NCI-H774 (cell line): ENCODE measurements at places on chromosomes 13 and 19.

DNA sequence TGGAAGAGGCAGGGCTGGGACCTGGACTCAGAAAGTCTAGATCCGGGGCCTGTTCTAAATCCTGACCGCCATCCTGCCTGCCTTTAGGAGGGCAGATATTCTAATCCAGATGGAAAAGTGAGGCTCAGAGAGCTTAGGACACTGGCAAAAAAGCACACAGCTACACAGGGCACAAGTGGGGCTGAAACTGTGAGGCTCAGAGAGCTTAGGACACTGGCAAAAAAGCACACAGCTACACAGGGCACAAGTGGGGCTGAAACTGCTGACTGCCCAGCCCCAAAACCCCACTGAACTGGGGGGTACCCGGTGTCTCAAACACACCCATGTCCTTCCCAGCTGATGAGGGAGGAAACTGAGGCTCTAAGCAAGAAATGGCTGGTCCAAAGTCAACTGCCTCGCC lies 2.0 kb downstream of the AKT1S1 start:
- no peak for DNase-seq

DNA sequence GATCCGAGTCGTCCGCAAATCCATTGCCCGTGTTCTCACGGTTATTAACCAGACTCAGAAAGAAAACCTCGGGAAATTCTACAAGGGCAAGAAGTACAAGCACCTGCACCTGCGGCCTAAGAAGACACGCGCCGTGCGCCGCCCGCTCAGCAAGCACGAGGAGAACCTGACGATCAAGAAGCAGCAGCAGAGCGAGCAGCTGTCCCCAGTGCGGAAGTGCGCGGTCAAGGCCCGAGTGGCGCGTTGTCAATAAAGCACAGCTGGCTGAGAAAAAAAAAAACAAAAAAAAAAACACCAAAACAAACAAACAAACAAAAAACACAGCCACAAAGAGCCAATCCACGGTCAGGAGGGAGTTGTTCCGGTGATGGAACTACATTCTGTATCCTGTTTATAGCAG lies 4.7 kb upstream of the GNA15 start:
- DNase-seq = no peak

DNA sequence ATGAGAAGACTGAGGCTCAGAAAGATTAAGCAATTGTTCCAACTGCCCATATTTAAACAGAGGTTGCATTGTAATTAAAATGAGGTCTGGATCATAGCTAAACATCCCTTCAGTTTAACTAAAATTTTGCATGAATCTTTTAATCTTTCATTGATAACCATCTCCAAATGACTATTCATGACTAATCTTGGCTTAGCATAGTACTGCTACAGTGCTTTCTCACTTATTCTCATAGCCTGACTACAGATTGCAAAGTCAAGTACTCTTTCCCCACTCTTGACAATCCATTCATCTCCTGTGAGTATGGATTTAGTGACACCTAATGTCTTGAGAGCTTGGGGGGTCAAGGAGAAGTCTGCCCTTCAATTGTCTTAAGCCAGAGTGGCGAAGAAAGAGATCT lies 258.4 kb downstream of the RFC3 start:
- DNase-seq = no peak

GRCh38 chr19:39825093-39825463 lies 8.9 kb downstream of the DYRK1B start:
- no peak for DNase-seq

- DNase-seq = no peak
Measured at GRCh38 chr13:79990048-79990447, 350.9 kb downstream of the SPRY2 start.

DNA sequence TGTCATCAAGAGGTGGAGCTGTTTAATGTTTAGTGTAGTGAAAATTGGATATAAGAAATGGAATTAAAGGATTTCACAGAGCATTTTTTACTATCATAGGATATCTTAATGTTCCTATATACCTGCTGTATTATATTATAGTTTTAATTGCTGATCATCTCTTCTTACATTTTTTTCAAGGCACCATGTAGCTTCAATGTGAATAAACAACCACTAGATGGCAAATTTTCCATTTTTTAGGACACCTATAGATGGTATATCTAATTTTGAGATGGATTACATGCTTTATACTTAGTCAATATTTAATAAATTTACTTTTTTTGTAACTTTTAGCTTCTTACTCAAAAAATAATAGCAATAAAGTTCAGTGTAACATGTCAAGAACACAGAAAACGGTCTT lies 9.0 kb upstream of the ATXN8OS start:
- no peak for DNase-seq

DNA sequence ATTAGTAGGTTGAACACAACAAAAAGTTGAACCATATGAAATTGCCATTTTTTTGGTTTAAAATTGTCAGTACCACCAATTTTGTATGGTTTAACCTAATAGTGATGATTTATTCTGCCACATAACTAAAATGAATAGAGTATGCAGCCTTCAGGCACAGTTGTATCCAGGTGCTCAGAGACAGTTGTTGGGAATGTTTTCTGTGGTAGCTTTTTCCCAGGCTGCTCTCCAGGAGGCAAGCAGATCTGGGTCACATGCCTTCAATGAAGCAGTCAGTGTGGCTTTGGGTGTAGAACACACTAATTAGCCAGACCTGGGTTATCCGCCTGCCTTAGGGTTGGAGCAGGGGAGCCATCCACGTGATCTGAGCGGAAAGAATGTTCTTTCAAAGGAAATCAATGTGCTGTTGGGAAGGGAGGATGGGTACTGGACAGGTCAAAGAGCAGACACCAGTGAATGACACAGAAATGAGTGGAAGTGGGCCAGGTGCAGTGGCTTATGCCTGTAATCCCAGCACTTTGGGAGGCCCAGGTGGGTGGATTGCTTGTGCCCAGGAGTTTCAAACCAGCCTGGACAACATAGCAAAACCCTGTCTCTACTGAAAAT lies 28.6 kb downstream of the MARK4 start:
- DNase-seq = no peak

DNA sequence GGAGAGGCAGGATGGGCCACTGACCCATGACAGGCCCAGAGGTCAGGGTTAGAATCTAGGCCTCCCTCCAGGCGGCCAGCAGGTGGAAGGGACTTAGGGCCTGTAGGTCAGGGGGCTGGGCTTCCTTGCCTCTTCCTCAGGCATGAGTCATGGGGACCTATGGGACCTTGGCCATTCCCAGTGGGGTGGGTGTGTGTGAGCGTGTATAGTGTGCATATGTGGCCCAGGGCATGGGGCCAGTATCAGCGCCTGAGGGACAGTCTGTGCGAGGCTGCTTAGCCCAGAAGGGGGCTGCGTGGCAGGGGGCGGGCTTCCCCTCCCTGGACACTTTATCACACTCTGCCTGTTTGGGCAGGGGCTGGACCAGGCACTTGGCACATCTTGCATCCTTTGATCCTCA lies 13.3 kb downstream of the KCTD15 start:
- no peak for DNase-seq

DNA sequence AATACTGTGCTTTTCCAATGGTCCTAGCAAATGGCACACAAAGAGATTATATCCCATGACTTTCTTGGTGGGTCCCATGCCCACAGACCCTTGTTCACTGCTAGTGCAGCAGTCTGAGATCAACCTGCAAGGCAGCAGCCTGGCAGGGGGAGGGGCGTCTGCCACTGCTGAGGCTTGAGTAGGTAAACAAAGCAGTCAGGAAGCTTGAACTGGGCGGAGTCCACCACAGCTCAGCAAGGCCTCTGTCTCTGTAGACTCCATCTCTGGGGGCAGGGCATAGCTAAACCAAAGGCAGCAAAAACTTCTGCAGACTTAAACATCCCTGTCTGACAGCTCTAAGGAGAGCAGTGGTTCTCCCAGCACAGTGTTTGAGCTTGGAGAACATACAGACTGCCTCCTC lies 82.9 kb downstream of the ZNF737 start:
- no peak for DNase-seq

GRCh38 chr13:35499196-35499662 lies 22.7 kb upstream of the MAB21L1 start:
- DNase-seq = peak; percentile 73

DNA sequence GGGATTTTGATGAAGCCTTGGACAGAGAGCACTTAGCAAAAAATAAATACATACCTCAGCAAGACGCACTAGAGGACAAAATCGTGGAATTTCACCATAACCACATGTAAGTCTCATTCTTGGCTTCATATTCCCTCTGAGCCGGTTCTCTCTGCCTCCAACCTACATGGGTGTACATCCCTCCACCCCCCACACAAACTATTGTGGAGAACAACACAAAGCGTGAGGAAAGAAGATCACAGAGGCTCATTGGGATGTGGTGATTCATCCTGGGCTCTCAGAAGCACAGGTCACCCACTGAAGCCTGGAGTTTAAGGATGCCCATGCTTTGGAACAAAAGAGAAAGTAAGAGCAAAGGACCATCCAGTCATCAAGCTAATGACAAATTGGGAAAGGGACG lies 192.2 kb downstream of the STK24 start:
- no peak for DNase-seq

DNA sequence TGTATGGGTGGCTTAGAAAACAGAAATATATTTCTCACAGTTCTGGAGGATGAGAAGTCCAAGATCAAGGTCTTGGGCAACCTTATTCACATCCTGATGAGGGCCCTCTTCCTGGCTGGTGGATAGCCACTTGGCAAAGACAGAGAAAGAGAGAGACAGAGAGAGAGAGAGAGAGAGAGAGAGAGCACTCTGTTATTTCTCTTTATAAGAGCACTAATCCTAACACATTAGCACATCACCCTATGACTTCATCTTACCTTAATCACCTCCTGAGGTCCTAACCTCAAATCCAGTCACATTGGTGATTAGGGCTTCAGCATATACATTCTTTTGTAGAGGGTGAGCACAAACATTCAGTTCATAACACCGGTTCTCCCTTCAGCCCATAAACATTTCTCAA lies 430.3 kb downstream of the EFNB2 start:
- no peak for DNase-seq

DNA sequence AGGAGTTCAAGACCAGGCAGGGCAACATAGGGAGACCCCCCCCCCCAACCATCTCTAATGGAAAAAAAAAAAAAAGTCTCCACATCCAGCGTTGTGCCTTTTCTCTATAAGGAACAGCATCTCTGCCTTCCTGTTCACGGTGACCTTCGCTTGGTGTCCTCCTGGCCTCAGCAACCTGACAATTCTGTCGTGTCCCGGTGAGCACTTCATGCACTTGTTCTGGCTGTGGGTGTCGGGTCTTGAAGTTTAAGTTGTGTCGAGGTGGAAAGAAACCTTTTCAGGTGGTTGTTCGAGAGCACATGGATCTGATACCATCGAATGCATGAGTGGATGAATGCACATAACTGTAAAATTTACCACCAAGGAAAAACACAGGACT lies 594 bp downstream of the ZNF559 start:
- DNase-seq = no peak

DNA sequence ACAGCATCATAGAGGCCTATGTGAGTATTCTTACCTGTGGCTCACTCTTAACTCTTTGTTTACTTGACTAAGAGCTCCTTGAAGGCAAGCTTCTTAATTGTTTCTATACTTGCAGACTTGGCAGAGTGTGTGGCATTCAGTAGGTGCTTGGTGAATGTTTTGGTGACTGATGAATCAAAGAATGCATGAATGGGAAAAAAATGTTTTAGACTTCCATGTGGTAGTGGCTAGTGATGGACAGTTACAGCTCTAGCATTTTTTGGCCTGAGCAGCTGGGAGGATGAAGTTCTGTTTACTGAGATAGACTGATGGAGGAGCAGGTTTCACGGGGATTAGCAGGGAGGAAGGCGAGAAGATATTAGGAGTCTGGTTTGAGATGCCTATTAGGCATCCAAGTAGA lies 13.6 kb downstream of the HAS1 start:
- DNase-seq = no peak

DNA sequence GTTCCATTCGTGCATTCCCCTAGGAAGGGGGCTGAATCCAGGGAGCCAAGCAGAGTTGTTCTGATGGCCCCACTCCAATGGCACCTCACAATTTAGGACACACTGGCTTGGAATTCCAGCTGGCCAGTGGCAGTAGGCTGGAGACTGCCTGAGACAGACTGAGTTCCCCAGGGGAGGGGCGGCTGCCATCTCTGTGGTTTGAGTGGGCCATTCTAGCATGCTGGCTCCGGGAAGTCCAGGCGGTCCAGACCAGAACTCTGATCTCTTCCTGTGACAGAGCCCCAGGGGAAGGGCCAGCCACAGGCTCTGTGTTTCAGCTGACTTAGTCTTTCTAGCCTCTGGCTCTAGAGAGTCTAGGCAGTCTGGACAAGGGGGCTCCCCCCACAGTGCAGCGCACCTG lies 29.5 kb upstream of the SLC7A1 start:
- no peak for DNase-seq

DNA sequence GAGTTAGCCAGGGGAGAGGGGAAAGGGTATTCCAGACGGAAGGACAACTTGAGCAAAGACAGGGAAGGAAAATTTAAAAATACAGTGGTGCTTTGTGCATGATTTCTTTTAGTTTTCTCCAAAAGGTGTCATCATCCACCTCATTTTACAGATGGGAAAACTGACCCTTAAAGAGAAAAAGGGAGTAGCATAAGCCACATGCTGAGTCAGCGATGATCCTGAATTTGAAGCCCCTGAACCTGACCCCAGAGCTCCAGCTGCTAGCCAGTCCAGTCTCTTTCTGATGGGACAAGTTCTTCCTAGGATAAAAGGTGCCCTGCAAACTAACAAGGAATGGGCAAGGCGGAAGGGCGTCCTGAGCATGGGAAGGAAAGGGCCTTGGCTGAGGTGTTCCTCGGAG lies 10.3 kb downstream of the CABP5 start:
- DNase-seq = no peak

DNA sequence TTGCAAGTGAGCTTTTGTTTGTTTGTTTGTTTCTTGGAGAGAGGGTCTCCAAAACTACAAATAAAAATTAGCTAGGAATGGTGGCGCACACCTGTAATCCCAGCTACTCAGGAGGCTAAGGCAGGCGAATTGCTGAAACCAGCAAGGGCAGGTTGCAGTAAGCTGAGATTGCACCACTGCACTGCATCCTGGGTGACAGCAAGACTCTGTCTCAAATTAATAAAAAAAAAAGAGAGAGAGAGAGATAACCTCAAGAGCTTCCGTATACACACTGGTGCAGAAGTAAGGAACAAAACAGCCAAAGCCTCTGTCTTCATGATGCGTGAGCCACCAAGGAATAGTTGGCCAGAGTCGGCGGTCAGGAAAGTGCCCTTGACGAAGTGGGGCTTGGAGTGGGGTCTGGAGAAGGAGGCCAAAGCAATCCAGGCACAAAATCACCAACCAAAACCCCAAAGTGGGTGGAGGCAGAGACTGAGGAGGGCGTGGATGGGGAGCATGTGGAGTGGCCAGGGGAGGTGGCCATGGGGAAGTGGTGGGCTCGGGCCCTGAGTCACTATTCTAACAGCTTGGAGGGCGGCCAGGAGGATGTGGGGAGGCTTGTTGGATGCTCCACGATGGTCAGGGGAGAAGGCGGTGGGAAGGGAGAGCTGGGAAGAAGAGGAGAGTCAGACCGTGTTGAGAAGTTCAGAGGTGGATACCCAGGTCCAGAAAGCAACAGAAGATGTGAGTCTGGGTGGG lies 21.2 kb upstream of the TOMM40 start:
- DNase-seq = no peak
